ENCODE measurements at places on chromosomes 11 and 22.

DNA sequence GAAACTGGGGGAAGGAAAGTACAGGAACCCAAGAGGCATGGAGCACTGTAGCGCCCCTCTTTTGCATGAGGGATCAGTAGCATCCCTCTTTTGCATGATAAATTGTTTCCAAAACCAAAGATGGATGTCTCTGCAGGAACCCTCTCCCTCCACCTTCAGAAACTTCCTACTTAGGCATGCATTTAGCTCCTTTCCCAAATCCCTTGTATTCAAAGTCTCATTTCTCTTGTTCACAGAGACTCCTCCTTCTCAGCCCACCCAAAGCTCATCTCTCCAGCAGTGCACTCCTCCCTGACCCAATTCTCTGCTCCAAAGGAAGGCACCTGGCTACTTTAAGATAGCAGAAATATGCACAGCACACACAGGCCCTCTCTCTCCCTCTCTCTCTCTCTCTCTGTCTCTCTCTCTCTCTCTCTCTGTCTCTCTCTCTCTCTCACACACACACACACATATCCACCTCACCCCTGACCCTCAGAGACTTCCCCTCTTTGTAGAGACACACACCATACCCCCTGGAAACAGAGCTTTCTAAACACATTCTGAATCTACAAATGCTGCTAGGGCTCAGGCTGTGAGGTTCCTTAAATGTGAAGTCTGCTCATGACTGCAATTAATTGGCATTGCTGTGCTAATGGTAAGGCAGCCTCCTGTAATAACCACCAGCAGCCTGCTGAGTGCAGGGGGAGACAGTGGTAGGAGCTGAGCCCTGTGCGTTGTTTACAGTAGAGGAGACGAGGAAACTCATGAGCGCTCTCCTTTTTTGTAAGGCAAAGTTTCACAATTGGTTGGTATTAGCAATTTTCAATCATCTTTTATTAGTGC is 519.6 kb downstream of the NTM start:
- no peak for DNase-seq

GRCh38 chr11:77144857-77145428 is 16.9 kb downstream of the MYO7A start:
- no peak for DNase-seq

DNA sequence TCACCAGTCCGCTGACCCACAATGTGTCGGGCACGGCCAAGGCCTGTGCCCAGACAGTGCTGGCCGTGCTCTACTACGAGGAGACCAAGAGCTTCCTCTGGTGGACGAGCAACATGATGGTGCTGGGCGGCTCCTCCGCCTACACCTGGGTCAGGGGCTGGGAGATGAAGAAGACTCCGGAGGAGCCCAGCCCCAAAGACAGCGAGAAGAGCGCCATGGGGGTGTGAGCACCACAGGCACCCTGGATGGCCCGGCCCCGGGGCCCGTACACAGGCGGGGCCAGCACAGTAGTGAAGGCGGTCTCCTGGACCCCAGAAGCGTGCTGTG is 6.1 kb downstream of the SLC35C1 start:
- no peak for DNase-seq

DNA sequence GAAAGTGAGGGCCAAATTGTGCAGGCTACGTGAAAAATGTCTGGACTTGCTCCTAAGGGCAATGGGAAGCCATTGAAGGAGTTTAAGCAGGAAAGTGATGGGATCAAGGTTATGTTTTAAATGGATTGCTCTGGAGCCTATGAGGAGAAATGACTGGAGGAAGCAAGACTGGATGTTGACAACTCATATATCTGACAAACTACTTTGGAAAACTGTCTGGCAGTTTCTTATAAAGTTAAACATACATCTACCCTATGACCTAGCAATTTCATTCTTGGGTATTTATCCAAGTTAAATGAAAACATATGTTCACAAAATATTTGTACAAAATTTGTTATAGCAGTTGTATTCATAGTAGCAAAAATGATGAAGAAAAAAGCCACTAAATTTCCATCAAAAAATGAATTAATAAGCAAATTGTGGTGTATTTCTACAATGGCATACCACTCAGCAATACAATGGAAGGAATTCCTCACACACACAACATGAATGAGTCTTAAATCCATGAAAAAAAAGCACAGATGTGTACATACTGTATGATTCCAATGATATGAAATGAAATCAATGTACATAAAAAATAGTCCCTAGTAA is 24.1 kb downstream of the FZD4 start:
- no peak for DNase-seq

DNA sequence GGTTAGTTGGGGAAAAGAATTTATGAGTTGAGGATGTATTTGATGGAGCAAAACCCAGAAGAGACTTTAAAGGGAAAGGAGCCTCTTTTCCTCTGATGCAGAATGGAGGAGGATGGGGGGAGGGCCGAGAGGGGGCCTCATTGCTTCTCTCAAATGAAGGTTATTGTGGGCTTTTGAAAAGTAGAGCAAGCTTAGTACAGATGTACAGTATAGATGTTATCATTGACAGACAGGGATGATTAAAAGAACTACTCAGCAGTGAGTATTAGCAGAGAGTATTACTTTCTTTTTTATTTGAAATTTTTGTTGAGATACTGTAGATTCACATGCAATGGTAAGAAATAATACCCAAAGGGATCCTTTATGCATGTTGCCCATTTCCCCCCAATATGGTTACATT is 98.1 kb downstream of the TEAD1 start:
- DNase-seq = no peak

DNA sequence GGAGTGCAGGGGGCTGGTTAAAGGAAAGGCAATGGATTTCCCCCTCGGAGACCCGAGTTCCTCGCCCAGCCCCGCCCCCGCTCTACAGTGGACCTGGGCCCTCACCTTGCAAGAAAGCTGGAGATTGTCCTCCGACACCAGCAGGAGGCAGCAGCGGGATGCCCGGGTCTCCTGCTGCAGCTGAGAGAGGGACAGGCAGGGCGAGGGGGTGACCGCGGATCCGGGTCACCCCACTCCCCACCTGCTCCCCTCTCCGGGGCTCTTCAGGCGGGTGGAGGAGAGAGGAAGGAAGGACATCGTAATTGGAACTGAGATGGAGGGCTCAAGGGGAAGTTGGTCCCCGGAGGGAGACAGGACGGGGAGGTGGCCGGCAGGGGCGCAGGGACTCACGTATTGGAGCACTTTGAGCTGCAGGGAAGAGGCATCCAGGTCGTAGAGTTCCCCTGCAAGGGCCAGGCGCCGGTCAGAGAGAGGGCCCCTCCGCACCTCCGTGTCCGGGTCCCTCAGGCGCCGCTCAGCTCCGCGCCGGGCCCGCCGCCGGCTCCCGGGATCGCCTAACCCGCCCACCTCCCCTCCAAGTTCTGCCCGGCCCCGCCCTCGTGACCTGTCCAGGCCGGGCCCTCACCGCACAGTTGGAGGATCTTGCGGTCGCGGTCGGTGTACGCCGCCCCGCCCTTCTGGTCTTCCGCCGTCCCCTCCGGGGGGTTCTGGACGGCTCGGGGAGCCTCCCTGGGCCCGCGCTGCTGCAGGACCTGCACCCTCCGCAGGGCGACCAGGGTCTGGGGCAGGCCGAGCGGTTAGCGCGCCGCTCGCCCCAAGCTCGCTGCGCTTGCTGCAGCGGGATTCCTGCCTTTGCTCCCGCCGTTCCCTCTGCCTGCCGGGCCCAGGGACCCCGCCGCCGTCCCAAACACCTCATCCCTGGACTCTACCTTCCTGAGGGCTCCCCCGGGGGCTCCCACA is 84.1 kb downstream of the PDE2A start:
- DNase-seq = peak; percentile 37

DNA sequence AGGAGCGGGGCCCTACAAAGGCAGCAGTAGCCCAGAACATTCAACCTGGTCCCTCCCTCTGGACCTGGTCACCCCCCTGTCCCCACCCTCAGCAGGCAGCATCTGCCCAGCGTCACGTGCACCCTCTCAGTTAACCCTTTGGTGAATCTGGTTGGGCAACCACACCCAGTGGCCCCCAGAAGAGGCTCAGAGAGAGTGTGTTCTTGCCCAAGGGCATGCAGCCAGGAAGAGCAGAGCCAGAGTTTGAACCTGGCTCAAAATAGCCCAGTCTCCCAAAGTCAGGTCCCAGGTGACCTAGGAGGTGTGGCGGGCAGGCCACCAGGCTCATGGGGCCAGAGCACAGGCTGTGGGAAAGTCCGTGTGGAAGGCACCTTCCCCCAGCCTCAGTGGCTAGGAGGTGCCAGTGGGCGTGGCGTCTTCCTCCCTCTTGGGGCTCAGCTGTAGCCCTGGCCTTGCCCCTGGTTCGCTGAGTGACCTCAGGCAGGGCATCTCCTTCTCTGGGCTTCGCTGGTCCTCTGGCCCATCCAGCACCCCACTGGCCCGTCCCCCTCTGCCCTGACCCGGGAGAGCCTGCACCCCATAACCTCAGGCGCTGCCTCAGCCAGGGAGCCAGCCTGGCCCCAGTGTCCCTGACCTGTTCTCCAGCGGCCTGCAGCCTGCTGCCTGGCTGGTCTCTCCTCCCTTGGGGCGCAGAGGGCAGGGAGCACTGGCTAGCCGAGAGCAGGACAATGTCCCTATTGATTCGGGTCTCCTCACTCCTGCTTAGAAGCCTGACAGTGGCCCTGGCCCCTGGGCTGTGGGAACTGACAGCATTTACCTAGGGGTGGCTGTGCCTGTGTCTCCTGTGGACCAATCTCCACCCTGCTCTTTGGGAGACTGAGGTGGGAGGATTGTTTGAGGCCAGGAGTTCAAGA is 7.0 kb downstream of the ALDH3B1 start:
- DNase-seq = no peak

DNA sequence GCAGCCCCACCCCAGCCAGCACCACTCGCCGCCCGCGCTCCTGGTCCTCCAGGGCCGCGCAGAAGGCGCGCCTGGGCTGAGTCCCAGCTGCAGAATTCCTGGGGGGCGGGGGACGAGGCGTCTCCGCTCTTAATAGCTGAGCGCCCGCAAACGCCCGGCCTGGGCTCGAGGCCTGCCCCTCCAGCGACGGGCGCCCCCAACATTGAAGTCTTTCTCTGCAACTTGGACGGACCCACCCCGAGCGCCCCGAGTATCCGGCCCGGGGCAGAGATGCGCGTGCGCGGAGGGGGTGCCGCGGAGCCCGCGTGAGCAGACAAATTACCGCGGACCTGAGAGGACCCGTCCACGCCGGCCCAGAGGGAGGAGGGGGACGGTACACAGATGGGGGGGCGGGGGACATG is 6.7 kb upstream of the SYT7 start:
- DNase-seq = peak; percentile 74

GRCh38 chr11:44909557-44909956 is 41.1 kb downstream of the TP53I11 start:
- DNase-seq = no peak

DNA sequence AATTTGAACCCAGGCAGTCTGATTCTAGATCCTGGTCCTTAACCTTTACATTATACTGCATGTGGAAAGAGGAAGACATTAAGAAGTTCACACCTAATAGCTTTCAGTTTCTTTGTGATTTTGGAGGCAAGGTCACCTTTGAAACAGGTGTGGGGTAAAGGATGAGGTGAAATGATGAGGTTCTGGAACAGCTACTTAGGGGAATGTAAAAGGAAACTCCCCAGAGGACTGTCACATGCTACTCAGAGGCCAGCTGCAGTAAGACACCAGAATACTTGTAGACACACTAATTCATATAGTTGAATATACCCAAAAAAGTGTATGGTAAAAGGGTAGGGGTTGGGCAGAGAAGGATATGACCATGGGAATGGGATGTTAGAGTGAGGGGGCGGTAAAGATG is 5.4 kb downstream of the APIP start:
- no peak for DNase-seq

GRCh38 chr22:36385491-36386350 is 2.0 kb downstream of the MYH9 start:
- DNase-seq = peak; percentile 30

GRCh38 chr11:103007521-103007920 is 52.0 kb upstream of the MMP13 start:
- DNase-seq = peak; percentile 82

- no peak for DNase-seq
Observed at GRCh38 chr11:133198438-133198837, 333.9 kb downstream of the OPCML start.

DNA sequence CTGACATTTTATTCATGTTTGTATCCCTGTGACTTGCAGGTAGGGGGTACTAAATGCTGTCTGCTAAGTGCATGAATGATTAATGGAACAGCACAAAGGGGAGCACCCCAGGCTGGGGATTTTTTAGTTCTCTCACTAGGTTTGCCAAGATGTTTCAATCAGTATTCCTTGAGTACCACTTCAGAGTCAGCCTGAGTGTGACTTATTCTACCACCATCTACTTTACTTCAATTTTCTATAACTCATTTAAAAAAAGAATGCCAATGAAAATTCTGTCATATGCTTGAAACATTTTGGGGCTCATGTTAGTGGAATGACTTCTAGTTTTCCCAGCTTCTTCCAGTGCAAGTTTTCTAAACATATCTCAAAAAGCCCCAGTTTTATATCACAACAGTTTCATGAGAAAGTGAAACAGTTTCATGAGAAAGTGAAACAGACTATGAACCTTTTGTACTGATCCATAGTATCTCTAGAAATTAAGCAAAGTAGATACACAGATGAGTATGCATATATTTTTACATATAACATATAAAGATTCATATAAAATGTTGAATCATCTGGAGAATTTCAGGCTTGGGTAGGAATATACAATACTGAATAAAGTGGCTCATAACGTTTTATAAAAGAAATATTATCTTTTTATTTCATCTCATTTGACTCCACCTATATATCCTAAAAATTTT is 252.4 kb downstream of the GRM5 start:
- no peak for DNase-seq

DNA sequence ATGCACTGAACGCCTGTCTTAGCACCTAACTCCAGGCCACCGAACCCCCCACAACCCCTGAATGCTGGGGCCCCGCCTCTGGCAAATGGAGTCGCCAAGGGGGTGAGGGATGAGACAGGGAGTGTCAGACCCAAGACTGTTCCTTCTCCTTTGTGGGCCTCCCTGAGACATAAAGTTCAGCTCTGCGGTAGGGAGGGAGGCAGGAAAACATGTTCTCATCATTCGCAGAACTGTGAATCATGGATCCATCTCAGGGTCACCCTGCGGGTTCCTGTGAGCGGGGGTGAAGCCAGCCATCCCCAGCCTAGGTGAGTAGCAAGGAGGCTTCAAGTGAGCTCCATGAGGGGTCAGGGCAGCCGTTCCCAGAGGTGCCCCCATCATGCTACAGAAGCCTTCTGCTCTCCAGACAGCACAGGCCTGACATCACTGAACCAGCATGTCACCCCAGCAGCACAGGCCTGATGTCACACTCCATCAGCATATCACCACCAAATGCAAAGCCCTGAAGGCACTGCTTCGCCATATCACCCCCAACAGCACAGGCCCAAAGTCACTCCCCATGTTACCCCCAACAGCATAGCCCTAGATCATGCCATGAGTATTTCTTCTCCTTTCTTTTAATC is 27.2 kb downstream of the TMPRSS6 start:
- no peak for DNase-seq

DNA sequence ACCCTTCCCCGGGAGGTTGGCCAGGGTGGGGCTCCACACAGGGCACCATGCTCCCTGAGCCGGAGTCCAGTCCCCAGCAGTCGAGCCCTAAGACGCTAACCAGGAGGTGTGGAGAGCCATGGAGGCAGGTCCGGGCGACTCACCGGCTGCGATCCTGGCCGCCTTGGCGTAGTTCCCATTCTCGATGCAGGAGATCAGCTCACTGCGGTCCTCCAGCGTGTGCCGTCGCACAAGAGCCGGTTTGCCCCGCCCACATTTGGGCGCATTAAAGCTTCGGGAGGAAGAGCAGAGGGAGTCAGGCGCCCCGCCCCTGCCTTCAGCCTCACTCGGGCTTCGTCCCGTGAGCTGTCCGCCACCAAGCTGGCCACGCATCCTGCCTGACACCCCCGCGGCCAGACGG is 50.8 kb downstream of the BRD1 start:
- DNase-seq = no peak

Data from T47D (cell line).